ENCODE measurements at places on chromosomes 2 and 18.

DNA sequence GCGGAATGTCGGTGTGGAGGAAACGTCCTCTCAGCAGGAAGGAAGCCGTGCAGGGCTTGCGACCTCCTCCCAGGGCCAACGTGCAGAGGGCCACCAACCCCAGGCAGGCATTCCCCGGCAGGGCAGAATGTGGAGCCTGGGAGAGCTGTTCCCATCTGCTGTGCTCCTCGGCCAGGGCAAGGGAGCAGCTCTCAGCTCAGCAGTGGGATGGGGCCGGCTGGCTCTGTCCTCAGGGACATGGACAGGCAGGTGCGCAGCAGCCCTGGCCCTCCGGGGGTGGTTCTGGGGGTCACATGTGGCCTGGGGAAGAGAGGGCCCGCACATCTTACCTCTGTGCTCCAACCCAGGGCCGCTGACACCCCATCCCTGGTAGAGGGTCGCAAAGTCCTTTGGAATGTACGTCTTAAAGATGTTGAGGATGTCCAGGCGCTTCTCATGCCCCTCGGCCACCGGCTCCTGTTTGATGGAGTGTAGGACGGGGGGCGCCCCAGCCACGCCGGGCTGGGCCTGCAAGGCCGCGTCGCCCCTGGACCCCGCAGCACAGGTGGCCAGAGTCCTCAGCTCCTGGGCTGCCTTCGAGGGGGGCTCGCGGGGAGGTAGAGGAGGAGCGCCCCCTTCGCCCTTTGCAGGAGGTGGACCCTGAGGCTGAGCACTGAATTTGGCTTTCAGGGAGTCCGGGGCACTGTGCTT, 116.4 kb downstream of the ZNF516 start:
- no peak for DNase-seq

- DNase-seq, result peak; percentile 77
Observed at GRCh38 chr2:64019083-64019974, at the start of gene VPS54. Gene VPS54, minus strand, starts transcription at chr2:64019428. Its CDS starts 35,429 bp downstream, at chr2:63983999.

DNA sequence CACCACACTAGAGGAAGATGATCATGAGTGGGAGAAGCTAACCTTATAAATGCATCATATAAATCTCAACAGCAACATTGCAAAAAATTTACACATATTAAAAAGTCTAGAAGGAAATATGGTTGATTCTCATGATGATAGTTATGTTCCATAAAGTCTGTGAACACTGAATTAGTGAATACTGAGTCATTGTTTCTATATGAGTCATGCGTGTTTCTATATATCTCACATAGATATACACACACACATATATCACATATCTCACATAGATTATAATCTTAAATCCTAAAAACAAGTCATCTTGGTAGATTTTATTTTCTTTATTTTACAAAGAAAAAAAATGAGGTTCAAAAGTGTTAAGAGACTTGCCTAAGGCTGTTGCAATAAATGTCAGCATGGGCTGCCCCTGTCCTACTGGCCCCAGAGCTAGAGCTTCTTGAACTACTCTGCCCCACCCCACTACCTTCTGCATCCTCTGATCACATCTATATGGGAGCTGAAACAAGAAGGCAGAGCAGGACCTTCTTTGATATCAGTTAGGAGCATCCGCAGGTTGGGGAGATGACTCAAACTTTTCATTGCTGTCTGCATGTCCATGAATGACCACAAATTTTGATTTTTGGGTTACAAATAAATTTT, 81.8 kb upstream of the ADAM23 start:
- DNase-seq, result no peak

GRCh38 chr2:134336352-134336751, 82.5 kb downstream of the MGAT5 start:
- peak; percentile 16 for DNase-seq

DNA sequence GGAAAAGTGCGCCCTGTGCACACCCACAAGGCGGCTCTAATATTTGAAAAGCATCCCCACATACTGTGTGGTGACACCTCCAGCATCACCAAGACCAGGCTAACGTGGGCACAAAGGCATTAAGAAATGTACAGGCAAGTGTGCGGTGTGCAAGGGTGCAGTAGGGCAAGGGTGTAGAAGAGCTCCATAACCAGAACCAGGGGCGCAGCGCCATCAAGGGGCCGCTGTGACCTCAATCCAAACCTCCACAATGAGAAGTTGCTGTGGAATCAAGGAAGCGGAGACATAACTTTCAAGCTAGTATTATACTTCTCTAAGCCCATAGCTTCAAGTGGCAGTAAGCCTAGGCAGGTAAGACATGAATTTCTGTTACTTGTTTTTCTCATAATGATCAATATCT, 13.0 kb downstream of the L3MBTL4 start:
- no peak for DNase-seq

GRCh38 chr2:143881246-143881645, 638.7 kb downstream of the ZEB2 start:
- peak; percentile 86 for DNase-seq

- DNase-seq, result no peak
Observed at GRCh38 chr2:80407377-80407776, 102.8 kb upstream of the LRRTM1 start.

DNA sequence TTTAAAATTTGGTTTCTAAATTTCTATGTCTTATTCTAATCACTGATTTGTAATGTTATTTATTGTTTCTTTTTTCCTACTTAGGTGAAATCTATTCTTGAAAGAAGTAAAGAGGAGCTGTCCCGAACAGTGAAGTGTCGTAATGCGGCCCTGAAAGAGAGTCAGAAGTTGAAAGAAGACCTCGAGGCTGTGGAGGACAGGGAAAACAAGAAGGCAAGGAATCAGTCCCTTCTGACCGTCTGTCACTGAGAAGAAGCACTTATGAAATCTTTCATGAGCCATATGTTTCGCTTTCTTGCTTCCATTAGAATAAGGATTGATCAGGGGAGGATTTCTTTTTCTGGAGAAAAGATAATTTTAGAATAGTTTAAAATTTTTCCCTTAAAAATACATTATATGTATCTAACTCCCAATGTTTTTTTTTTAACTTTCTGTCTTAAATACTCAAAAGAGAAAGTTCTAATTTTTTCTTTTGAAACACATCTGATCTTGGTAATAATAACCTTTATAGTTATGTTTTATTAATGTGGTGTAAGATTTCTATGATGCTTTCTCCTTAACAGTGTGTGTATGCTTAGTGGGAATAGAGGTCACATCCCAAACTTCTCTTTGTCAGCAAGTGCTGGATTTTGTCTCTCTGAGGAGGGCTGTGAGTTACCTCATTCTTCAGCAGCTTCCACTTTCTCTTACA, 79.0 kb downstream of the CCDC150 start:
- no peak for DNase-seq

DNA sequence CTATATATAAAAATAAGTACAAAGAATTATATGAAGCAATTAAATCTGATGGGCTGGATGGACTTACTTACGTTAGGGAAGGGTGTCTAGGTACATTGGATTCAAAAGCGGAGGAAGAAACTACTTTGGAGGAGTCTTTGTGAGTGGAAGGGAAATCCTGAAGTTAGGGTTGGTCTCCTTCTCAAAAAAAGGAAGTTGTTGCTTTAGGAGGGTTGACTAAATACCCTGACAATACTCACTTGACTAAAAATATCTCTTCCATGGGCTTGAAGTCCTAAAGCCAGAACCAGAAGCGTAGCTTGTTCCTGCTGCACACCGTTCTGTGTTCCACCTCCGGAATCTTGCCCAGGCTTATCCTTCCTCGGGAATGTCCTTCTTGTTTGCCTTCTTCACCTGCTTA, 143.3 kb upstream of the ZEB2 start:
- DNase-seq, result no peak

GRCh38 chr2:164495491-164496223, 125.6 kb downstream of the GRB14 start:
- DNase-seq, result peak; percentile 3

DNA sequence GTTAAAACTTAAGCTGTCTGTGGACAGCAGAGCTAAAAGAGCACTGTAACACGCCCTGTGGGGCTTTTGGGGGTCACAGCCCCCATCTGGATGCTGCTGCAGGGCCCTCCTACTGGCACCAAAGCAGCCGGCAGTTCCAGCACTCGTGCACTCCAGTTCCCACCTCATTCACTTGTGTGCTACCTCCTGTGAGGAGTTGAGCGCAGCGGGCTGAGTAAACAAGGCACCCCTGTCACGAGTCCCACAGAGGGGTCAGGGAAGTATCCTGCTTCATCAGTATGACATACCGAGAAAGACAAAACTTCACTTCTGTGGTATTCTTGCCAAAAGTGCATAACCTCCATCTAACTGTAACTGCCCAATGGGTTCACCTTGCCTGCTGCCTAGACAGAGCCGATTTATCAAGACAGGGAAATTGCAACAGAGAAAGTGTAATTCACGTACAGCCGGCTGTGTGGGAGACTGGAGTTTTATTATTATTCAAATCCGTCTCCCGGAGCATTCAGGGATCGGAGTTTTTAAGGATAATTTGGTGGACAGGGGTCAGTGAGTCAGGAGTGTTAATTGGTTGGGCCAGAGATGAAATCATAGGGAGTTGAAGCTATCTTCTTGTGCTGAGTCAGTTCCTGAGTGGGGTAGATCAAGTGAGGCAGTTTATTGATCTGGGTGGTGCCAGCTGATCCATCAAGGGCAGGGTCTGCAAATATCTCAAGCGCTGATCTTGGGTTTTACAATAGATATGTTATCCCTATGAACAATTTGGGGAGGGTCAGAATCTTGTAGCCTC, 41.6 kb downstream of the TMEM17 start:
- no peak for DNase-seq

- DNase-seq, result no peak
Observed at GRCh38 chr2:18626256-18626668, 36.9 kb upstream of the NT5C1B start.

DNA sequence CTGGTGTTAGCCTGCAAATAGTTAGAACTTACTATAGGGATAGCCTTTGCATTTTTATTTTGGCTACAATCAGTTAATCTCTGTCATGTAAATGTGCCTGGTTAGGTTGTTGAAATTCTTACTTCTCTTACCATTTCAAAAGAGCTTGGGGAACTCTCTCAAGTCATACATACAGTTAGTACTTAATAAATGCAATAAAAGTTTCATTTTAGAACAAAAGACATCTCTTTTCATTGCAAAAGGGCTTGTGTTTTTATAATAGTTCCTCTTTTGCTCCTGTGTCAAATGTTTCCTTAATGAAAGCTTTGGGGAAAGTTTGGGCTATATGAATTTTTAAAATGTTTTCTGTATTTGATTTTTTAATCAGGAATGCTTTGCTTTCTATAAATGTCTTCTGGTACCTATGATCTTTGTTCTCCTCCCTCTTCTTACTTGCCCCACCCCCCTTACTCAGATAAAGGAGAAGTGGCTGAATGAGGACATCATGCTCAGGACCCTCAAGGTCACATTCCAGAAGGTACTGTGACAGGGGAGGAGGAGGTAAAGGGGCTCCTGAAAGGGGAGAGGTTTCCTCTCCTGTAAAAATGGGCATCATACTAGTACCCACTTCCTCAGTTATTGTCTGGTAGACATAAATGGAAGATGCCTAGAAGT, 13.6 kb downstream of the PTPN18 start:
- DNase-seq, result no peak

- DNase-seq, result peak; percentile 36
Observed at GRCh38 chr2:50529600-50530218, 502.2 kb downstream of the NRXN1 start.

GRCh38 chr2:108959401-108959800, 29.6 kb downstream of the EDAR start:
- no peak for DNase-seq

DNA sequence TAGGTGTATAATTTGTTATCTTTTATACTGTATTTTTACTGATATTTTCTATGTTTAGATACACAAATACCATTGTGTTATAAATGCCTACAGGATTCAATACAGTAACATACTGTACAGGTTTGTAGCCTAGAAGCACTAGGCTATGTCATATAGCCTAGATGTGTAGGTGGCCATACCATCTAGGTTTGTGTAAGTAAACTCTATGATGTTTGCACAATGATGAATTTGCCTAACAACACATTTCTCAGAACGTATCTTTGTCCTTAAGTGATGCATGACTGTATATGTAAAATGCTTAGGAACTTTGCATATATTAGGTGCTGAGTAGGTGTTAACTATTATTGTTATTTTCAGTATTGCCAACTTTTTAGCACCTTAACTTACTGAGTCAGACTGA, 17.3 kb downstream of the UNC80 start:
- no peak for DNase-seq

DNA sequence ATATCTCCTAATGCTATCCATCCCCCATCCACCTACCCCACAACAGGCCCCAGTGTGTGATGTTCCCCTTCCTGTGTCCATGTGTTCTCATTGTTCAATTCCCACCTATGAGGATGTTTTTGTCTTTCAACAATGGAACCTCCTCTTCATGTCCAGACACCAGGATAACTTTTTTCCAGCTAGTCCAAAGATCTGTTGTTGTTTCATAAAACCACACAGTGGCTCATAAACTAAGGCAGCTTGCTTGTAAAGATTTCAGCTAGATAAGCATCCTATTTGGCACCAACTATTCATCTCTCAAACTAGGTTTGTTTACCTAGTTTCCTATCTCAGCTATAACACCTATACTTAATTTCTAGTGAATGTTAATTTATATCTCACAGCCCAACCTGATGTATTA, 937.7 kb downstream of the TRIB2 start:
- no peak for DNase-seq

GRCh38 chr2:70080610-70081200, 6.6 kb upstream of the PCBP1 start:
- no peak for DNase-seq

GRCh38 chr2:128428415-128428814, 109.7 kb upstream of the HS6ST1 start:
- DNase-seq, result no peak

- no peak for DNase-seq
Observed at GRCh38 chr2:67616749-67617148, 219.6 kb downstream of the ETAA1 start.

DNA sequence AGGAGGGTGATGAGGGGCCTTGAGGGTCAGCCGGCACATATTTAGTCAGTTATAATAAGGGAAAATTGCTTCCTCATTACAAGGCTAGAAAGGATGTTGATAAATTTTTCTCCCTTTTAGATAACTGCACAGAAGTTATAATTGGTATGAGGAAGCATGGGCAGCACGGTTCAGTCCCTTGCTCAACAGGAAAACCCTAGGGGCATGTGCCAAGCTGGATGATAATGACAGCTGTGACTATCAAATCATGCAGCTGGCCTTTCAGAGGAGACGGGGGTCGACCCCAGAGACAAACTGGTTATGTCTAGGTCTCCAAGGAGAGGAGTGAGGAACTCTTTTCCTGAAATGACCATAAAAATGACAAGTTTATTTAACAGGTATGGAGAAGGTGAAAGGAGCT, 448.1 kb upstream of the VRK2 start:
- DNase-seq, result peak; percentile 19

GRCh38 chr18:34493566-34494358, 216.3 kb upstream of the DTNA start:
- DNase-seq, result peak; percentile 84

GRCh38 chr2:72103690-72104089, 44.0 kb downstream of the CYP26B1 start:
- DNase-seq, result no peak
